NCI-H2107 (cell line): ENCODE measurements at places on chromosomes 4 and X.

- DNase-seq, result peak; percentile 2
Measured at GRCh38 chrX:120604361-120604782, 471 bp downstream of the MCTS1 start.

GRCh38 chr4:77193046-77193445 lies 36.0 kb downstream of the CCNG2 start:
- no peak for DNase-seq

DNA sequence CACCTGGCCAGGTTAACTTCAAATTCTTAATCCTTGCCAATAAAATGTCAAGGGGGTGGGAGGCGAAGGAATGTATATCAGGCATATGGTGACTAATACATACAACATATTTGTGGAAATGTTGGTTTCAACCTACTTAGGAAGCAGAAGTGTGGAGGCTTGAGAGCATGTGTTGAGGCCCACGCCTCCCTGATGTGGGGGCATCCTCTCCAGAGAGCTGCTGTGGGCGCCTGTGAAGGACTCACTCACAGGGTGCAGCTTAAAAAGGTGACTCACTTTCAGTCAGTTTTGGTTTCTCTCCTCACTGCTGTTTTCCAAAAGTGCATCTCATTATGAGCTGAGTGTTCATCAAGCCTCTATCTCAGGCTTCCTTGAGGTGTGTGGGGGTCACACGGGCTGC lies 27.5 kb downstream of the LNX1 start:
- DNase-seq, result no peak

DNA sequence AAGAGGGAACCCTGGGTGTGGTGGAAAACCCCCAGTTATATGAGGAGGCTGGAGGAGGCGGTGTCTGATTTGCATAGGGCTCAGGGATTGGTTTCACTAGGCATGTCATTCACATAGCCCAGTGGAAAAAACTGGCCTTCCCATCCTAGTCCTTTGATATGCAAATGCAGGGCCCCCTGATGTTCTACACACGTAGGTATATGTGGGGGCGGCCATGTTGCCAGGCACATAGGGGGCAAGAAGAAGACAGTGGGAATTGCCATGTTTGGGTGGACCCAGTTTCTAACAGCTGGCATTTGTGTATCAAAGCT lies 34.0 kb upstream of the ENPP6 start:
- DNase-seq, result no peak

DNA sequence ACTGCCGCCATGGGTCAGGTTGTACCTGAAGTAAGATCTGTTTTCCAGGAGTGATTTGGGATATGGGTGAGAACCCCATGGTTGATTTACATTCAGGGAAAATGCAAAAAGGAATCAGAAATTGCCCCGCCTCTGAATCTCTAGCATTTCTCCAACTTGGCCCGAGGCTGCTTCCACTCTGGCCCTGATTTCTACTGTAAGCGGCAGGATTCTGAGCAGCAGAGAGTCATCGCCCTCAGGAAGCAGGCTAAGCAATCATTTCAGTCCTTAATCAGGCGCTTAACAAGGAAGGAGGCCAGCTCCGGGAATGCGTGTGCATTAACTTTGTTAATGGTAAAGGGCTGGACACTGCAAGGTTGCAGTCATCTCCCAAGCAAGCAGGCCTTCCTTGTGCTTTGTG lies 88.5 kb upstream of the DHX15 start:
- DNase-seq, result no peak

DNA sequence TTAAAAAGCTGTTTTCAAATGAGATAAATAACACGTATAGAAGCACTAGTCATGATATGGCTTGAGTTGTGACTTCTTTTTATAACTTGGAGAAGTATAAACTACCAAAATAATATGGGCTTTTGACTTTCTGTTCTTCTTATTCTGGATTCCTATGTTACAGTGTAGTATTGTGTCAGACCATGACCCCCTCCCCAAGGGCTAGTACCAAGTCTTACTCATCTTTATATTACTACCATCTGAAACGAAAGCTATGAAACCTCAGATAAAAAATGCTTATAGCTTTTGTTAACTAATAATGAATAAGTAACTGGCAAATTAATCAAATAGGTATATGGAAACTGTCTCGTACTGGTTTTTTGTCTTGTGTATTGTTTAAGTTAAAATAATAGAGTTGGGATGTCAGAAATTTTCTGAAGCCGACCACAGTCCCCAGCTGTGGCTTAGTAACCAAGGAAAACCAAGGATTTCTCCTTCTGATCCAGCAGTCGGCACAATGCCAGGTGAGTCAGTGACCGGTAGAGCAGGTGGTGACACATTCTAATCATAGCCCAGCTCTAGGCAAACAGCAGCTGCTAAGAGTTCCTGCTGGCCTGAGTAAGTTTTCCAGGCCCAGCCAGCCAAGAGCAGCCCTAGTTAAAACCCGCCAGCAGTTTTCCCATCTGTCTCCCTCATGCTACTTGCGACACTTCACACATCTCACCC lies 163.3 kb upstream of the PRDX4 start:
- peak; percentile 15 for DNase-seq

GRCh38 chr4:3855646-3856045 lies 89.5 kb downstream of the ADRA2C start:
- no peak for DNase-seq

DNA sequence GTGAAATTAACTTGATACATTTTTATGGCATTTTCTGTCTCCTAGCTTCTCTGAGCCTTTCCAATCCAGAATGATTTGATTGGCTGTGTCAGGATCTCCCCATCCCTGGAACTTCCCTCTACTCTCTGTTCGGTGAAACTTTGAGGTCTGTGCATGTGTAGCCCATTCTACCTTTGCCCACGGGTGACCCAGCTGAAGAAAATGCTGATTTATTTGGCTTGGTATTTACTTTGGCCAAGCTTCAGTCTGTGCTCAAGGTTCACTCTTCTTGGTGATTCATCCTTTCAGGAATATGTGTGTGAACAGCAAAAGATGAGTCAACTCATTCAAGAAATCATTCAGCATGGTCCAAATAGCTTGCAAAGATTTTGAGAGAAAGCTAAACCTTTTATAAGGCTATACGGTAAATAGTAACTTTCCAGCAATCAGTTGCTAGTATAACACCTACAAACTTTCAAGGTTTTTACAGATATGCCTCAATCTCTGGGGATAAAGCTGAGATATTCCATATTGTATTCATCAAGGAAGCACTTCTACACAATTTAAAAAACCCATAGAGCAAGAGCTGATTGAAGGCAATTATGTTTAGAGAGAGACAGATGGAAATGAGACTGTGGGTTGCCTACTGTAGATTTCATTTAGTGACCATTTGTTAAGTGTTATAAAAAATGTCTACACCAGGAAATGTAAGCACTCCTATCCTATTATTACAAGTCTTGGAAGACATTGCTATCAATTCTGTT lies 233.9 kb upstream of the CXXC4 start:
- no peak for DNase-seq

DNA sequence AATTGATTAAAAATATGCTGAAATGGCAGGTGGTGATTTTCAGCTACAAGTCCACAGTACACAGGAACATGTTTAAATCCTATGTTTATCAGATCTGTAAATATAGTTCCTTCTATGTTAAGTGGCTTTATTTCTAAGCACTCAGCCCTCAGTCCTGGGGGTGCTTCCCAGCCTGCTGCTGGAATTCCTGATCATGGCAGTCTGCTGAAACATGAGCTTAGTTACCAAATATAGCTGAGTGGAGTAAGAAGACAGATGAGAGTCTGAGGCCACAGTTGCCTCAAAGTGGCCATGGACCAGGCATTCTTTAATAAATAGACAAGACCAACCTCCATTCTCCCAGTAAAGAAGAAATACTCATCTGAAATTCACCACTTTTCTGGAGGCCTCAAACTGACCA lies 17.1 kb upstream of the DDX60 start:
- DNase-seq, result no peak

DNA sequence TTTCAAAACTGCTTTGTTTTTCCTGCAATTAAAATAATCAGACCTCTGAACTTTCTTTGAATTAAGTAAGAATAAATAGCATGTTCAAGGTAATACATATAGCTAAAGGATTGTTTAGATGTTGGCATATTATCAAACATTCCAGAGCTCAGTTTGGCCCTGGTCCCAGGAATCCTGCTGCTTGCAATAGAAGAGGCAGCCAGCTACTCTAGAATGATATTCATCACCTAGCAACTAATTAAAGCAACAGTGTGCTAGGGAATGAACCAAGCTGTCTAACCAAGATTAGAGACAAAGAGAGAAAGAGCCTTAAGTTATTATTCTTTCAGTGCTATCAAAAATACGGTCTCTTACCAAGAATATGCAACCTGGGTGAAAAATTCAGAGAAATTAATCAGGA lies 460.9 kb downstream of the GABRG1 start:
- DNase-seq, result no peak

- DNase-seq, result no peak
Measured at GRCh38 chrX:150767045-150767395, 73.8 kb downstream of the MTMR1 start.

- peak; percentile 66 for DNase-seq
Measured at GRCh38 chr4:83484500-83485461, at the start of gene ABRAXAS1. TSS of gene ABRAXAS1 (minus strand) at chr4:83485100. CDS start at chr4:83485072, 28 bp downstream.

DNA sequence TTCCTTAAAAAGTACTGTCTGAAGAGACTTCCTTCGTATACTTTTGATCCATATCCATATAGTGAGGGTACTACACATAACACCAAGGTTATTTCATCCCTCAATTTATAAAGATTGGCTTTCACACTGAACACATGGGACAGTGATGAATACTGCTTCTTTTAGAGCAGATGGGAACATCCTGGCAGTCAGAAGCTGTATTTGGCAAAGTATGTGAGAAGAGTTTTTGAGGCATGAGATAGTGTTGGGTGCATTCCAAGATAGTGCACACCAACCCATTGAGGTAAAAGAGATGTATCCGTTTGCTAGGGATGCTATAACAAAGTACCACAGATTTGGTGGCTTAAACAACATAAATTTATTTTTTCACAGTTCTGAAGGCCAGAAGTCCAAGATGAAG lies 141.1 kb downstream of the MOSPD2 start:
- DNase-seq, result no peak

GRCh38 chrX:118480172-118480571 lies 15.4 kb upstream of the DOCK11 start:
- DNase-seq, result no peak

DNA sequence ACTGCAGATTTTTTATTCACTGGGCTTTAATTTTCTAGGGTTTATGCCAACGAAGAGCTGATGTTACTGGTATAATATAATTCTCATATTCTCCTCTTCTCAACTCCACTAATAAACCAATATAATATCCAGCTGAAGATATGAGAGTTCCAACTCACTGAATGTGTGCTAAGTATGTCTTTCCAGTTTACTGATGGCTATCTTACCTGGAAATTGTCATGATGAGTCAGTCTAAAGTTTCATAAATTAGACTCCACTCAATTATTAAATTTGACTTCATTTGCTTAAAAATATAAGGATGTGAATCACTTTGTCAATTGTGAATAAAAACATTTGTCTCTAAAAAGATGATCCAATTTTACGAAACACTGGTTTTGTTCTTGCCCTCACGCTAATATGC lies 28.4 kb downstream of the STBD1 start:
- no peak for DNase-seq

- DNase-seq, result no peak
Measured at GRCh38 chrX:43002526-43003203, 224.7 kb upstream of the PPP1R2C start.

GRCh38 chr4:85499573-85499972 lies 24.6 kb downstream of the ARHGAP24 start:
- DNase-seq, result no peak

- DNase-seq, result no peak
Measured at GRCh38 chr4:123073650-123074049, 151.3 kb upstream of the NUDT6 start.

DNA sequence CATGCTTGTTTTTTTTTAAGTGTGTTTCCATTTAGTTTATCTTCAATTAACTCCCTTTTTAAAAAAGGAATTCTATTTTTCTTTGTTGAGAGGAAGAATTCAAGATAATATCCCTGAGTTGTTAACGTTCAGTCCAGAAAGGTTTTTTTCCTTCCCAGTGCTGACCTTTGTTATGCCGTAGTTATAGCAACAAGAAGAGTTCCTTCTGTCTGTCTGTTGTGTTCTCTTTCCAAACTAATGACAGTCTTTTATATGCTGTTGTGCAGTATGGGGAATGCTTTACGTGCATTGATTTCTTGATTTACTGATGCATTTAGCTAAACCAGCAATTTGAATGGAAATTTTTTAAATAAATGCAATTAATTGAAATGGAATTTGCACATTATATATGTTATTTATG lies 6.6 kb upstream of the CXXC4 start:
- DNase-seq, result no peak

DNA sequence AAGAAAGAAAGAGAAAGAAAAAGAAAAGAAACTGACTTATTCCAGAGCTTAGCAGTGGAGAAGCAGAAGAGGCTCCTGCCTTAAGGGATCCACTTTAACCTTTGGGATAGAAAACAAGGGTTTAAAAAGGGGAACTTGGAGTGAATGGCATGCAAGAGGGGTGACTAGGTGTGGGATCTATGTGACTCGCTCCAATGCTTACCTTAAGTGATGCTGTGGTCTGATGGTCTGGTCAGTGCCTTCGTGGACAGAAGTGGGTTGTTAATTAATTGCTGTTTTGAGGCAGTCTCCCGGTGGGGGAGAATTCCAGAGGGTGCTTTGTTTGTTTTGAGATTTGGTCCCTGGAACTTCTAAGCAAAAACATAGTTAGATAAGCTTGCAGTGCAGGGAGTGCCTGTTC lies 21.1 kb upstream of the RHOXF1 start:
- DNase-seq, result no peak

- no peak for DNase-seq
Measured at GRCh38 chr4:127555106-127555505, 77.7 kb upstream of the INTU start.

DNA sequence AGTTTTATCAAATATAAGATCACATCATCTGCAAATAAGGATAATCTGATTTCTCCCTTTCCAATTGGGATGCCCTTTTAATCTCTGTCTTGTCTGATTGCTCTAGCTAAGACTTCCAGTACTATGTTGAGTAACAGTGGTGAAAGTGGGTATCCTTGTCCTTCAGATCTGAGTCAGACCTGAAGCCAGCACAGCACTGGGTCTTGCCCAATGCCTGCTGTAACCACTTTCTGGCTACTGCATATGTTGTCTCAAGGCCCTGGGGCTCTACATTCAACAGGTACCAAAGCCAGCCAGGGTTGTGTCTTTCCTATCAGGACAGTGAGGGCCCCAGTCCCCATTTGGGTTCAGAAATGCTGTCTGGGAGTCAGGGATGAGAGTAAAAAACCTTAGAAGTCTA lies 90.3 kb downstream of the CYSLTR1 start:
- no peak for DNase-seq
